ENCODE measurements at places on chromosomes 3 and 15.

DNA sequence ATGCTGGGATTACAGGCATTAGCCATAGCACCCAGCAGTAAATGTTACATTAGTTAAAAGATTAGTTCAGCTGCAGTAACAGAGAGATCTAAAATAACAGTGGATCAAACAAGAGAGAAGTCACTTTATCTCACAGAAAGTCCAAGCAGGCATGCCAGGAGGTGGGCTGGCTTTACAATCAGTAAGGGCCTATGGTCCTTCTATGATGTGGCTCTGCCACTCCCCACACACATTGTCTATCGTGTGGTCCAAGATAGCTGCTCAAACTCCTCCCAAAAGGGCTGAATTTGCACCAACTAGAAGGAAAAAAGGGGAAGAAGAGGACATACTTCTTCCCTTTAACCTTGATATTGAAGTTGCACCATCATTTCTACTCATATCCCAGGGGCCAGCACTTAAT is 4.6 kb upstream of the RUVBL1 start:
- no peak for DNase-seq

DNA sequence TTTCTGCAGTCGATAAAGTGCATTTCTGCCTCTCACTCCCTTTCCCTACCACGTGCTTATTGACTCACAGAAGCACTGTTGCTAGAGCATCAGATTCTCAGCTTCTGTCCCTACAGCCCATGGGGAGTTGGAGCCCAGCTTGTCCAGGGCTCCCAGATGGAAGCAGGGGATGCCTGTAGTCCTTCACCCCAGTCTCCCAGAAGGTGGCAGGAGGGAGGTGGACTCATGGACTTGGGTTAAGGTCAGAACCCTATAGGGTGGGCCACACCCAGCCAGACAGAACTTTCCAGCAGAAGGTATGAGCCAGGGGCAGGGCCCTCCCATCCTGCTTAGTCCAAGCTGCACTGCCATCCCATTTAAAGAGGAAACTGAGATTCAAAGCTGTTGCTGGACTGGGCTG is 33.1 kb upstream of the SEMA3F start:
- no peak for DNase-seq

DNA sequence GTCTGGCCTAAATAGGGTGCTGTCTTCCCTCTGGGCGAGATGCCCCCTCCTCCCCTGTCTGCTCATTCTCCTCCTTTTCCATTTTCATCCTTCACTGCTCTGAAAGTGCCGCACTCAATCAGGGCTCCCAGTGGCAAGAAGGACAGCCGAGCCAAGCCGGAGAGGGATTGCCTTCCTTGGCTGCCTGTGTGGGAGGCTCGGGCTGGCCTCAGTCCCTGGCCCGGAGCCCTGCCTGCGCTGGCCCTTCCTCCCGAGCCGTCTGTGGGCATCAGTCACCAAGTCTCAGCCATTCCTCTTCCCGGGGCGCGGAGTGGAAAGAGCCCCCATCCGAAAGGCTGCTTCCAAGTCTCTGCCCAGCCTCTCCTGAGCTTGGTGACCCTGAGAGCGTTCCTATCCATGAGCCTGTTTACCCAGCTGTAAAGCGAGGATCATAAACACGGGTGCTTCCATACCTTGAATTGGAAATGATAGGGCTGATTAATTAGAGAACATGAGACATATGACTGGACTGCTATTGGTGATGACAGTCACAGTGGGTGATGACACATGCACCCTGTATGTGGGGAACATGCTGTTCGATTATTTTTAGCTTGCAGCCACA is 59.1 kb upstream of the TLE3 start:
- DNase-seq, result no peak

DNA sequence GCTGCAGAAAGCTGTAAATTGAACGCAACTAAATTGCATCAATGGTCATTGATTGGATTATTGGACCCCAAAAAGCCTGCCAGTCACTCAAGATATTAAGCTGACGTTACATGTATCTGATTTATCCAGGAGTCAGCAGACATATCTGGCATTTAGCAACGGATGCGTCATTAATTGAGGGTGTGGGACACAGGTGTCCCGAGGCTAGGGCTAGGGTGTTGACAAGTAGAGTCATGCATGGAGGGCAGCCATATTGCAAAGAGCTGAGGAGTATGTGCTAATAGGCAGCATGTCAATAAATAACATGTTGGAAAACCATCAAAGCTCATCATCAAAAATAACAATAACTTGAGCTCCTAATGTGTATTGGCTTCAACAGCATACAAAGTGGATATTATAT is 234.5 kb upstream of the GOLGA6L4 start:
- DNase-seq, result no peak

DNA sequence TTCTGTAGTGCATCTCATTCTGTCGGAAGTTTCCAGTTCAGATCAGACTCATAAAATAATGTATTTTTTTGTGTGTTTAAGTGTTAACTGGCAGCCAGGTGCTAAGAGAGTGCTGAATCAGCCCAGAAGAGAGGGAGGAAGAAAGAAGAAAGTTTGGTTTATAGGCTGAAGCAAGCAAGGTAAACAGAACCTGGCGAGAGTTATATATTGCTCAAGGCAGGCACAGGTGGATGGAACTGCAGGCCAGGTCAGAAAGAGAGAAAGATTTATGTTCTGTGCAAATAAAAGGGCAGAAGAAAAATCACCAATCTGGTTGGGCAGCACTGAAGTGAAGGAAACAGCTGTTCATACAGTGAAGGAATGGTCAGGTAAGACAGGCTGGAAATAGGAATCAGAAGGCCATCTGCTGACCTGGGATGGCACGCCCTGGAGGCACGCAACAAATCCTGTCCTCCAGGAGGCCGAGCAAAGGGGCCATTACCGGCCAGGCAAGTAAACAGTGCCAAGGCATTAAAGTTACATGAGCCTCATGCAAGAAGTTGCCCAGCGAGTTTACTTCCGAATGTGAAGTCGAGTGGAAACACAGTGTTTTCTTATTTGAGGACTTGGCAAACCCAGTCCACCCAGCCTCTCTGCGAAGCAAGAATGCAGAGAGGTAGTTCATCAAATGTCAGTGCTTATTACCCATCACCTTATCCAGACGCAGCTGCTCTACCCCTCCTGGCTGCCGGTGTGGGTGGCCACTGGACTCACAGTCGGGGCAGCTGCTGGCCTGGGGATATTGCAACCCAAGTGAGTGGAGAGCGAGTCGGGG is 309.8 kb downstream of the VPS13C start:
- DNase-seq, result no peak

DNA sequence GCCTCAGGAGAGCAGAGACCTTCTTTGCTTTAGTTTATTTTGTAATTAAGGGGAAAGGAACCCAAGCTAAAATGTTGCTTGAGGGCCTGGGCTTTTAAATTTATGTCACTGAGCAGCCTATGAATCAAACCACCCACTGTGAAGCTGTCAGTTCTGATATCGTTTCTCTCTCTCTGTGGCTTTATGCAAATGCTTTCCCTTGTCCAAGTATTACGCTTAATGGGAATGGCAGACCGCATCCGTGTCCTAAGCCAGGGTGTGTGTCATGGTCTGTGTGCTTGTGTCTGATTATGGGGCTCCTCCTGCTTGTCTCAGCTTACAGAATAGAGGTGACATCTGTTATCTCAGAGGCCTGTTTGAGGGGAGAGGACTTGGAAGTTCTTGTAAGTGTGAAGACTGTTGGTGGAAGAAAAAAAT is 82.4 kb downstream of the EBLN2 start:
- peak; percentile 26 for DNase-seq

DNA sequence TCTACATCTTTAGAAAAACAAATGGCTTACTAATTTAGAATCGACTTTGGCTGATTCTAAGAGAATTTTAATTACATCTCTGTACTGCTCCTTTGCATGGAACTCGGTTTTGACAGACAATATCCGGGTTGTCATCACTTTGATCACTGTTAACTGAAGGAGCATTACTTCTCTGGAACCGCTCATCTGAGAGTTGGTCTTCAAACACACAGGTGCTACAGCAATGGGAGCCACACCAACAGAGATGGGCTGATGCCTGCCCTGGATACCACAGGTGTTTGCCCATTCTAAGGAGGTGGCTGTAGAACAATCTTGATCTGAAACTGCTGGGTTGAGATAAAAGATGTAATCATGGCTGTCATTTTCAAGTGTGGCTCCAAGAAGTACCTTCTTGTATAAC is 21.6 kb downstream of the LINS1 start:
- no peak for DNase-seq

DNA sequence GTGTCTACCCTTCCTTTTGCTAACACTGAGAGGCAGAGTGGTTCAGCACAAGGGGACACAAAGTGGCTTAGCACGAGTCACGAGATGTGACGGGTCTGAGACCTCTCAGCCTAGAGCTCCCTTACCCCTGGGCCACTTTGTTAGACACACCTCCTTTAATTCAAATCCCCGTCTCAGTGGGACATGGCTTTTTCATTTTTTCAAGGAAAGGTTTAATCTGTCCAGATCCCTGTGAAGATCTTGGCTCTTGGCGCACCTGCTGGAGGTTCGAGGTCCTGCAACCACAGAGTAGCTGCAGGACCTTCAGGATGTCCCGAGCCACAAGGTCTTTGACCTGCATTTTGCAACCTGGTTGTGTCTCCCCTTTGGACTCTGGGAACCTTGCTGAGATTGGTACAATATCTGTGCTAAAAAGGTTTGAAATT is 52.0 kb downstream of the LPP start:
- DNase-seq, result no peak

DNA sequence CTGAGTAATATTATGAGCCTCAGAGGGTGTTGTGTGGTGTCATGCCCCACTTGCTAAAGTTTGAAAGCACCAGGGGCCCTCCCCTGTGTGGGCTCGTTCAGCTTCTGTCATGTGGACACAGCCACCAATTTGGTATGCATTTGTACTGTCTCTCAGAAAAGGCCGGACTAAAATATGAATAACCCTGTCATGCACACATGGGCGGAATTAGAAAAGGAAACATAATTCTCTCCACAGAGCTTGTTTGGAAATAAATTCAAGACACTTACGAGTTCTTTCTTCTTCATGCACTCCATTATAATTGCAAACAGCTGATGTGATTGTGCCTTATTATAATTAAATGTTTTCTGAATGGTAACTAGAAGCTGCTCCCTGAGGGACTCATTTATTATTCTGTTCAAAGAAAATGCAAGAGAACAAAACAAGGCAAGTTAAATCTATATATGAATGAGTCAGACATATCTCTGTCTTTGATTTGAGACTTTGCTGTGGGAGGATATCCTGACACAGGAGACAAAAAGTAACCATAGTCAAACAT is 39.1 kb downstream of the TRPM1 start:
- DNase-seq, result no peak

DNA sequence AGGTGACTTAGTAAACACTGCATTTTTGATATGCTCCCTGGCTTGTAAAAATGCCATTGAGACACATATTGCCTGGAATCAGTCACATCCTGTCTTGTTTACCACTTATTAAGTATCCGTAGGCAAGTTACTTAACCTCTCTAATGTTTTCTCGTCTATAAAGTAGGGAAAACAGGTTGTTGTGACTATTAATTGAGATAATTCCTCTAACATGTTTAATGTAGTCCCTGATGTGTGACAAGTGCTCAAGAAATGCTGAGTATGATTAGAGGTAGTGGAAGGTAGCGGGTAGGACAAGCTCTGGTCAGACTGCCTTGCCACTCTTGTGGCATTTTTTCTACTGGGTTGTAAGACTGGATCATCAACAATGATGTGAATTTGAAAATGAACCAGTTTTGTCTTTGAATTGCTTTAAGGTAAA is 54.1 kb downstream of the NFKBIZ start:
- peak; percentile 74 for DNase-seq

GRCh38 chr3:49831341-49831740 is 17.6 kb upstream of the UBA7 start:
- no peak for DNase-seq

GRCh38 chr3:55647063-55647462 is 160.0 kb upstream of the WNT5A start:
- DNase-seq, result no peak

- no peak for DNase-seq
Measured at GRCh38 chr15:57824186-57824585, 117.7 kb downstream of the POLR2M start.

DNA sequence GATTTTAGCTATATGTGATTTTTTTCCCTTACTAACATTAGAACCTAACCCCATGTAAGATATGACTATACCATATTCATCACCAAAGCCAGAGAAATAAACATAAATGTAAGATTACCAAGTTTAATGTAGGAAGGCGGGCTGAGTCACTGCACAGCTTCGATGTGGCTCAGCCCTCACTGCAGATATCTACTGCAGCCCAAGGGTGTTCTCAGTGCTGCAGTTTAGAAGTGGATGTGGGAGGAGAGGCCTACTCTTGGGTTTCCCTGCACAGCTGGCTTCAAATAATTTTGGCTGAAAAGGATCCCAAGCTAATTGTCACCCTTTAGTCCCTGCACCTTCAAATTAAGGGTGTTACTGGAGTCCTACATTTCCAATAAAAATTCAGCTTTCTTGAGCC is 9.3 kb downstream of the ARPP19 start:
- peak; percentile 66 for DNase-seq

GRCh38 chr15:27936164-27936563 is 163.0 kb downstream of the OCA2 start:
- DNase-seq, result no peak

DNA sequence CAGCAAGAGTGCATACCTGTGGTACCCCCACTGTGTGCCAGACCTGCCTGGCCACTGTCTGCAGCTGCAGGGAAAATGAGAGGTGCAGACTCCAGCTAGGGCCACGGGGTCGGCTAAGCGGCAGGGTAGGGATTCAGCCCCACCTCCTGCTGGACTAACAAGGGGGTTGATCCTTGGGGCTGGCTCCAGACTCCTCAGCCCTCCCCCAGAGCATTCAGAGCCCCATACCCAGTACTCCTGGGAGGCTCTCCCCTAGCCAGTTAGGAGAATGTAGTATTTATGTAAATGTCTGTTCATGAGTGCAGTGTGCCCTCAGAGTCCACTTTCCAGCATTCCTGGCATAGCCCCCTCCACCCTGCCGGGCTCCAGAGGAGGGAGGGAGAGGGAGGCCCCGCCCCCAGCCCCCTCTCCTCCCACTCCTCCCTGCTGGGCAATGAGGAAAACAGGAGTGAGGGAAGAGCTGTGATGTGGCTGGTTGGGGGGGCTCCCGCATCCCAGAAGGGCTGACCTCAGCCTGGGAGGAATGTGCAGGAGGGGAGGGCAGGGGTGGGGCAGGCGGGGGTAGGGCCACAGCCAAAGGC is 4.5 kb upstream of the SEMA3B start:
- DNase-seq, result peak; percentile 81

- DNase-seq, result peak; percentile 87
Measured at GRCh38 chr15:22866079-22866478, 27.6 kb downstream of the NIPA2 start.

- DNase-seq, result peak; percentile 38
Measured at GRCh38 chr15:51801391-51801835, 28.0 kb upstream of the TMOD3 start.

- no peak for DNase-seq
Measured at GRCh38 chr15:74032606-74033561, 38.4 kb downstream of the PML start.

GRCh38 chr15:82263350-82263749 is 732 bp downstream of the SAXO2 start:
- no peak for DNase-seq

GRCh38 chr3:59191651-59192050 is 141.8 kb upstream of the CFAP20DC start:
- no peak for DNase-seq

- peak; percentile 71 for DNase-seq
Measured at GRCh38 chr3:113769551-113769950, 22.7 kb downstream of the ATP6V1A start.

- no peak for DNase-seq
Measured at GRCh38 chr3:8567784-8568575, 66.4 kb downstream of the LMCD1 start.

- no peak for DNase-seq
Measured at GRCh38 chr3:58670506-58671135, 4.0 kb upstream of the FAM3D start.

- DNase-seq, result no peak
Measured at GRCh38 chr3:146469150-146470017, at the start of gene PLSCR2. TSS of gene PLSCR2 (minus strand) at chr3:146469561. CDS start at chr3:146459904, 9,657 bp downstream.

- no peak for DNase-seq
Measured at GRCh38 chr3:49661281-49661680, 12.9 kb upstream of the APEH start.
